ENCODE measurements at places on chromosomes 1 and 21.
A peak's percentile ranks its signal among the peaks of the same experiment; 100 is the strongest.

GRCh38 chr1:110214454-110215404 lies 4.6 kb downstream of the KCNC4 start:
- DNase-seq = peak; percentile 95

DNA sequence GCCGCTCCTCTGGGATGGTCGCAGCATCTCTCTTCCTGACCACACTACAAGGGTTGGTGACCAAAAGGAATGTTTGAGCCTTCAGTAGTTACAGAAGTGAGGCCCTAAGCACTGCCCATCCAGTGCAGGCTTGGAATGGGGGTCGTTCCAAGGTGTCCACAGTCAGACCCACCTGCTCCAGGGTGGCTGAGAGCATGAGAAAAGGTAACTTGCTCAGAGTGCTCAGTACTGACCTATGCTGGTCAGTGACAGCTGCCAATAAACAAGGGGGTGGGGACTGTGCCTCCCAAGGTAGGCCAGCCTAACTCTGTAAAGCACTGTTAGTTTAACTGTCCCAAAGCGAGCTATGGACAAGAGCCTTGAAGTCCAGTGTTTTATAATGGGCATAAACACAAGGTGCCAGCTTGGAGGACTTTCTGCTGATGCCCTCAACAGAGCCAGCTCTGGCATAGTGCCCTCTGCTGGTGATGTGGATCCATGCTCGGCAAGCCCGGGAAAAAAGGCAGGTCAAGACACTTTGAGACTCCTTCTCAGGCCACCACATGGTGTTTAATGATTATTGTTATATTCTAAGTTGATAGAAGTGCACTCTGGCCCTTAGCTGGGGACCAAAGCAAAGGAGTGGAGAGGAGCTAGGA lies 78.1 kb upstream of the DNAH14 start:
- peak; percentile 49 for DNase-seq

DNA sequence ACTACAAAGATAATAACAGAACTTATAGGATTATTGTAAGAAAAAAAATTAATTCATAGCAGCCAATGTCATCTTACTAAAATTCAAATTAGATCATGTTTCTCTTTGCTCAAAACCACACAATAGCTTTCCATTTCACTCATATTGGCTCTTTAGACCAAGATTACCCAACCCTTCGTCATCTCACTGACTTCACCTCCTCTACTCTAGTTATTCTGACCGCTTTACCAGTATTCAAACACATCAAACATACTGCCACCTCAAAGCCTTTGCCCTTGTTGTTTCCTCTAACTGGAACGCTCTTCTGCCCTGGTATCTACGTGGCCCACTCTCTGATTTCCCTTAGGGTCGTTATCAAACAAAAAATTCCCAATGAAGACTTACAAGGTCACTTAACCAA lies 1.7 kb downstream of the ANGPTL3 start:
- no peak for DNase-seq

DNA sequence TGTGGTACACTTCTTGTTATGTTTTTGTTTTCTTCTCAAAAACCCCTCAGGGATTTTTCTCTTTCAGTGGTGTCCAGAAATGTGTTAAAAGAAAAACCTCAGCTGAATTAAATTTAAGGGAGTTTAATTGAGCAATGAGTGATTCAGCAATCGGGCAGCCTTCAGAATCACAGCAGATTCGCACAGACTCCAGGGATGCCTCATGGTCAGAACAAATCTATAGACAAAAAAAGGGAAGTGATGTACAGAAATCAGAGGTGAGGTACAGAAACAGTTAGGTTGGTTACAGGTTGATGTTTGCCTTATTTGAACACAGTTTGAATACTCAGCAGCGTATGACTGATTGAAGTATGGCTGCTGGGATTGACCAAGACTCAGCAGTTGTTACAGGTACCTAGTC lies 86.2 kb downstream of the TLR5 start:
- DNase-seq = no peak

DNA sequence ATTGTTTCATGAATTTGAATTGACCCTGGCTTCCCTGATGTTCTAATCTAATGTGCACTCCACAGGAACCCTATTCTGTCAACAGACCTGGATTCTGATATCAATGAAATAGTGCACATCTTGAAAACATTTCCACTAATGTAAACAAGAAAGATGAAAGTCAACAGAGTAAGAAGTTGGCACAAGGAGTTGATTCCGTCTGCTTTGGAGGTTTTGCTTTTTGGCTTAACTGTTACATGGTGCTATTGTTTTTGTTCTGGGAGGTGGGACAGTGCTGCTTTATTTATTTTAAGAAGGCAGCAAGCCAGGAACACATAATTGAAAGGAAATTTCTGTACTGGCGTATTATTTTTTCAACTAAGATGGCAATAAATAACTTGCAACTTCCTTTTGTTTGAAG lies 73.3 kb downstream of the LEPR start:
- DNase-seq = peak; percentile 96

DNA sequence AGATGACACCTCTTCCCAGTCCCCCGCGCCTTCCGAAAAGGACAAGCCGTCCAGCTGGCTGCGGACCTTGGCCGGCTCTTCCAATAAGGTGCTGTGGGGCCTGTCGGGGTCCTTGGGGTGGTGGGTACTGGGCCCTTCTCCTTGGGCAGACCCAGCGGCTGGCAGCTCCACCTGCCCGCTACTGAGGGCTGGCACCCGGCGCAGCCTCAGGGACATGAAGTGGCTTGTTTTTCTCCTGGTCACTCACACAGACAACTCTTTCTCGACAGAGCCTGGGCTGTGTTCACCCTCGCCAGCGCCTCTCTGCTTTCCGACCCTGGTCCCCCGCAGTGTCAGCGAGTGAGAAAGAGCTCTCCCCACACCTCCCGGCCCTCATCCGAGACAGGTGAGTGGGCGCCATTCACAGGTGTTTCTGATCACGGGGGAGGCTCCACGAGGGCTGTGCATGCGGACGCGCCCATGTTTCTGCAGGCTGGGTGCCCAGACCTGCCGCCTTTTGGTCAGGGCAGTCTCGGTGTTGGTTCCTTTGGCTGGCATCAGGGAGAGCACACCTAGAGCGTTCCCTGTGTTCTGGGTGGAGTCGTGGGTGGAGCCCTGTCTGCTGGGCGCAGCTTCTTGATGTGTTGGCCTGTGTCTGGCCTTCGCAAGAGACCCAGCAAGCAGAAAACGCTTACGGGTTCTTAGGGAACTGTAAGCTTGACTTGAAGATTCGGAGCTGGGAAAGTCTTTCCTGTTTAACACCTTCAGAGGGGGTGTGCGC lies 75.1 kb downstream of the SKI start:
- DNase-seq = peak; percentile 10

- no peak for DNase-seq
Observed at GRCh38 chr1:197486946-197487345, 218.9 kb downstream of the CRB1 start.

DNA sequence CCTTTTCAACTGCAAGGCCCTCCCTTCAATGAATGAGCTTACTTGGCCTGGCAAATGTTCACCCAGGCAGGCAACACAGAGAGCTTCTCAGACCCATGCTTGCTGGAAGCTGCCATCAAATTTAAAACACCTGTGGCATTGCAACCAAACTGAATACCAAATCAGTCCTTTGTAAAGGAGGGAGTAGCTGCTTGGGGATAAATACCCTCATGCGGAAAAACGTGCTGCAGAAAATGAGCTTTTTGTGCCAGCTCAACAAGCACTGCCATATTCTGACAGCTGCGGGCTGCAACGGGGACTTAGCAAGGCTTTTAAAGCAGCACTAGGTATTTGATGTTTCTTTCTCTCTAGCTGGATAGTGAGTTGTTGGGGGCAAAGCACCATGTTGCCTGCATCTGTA lies 119.7 kb downstream of the PLPPR4 start:
- no peak for DNase-seq

DNA sequence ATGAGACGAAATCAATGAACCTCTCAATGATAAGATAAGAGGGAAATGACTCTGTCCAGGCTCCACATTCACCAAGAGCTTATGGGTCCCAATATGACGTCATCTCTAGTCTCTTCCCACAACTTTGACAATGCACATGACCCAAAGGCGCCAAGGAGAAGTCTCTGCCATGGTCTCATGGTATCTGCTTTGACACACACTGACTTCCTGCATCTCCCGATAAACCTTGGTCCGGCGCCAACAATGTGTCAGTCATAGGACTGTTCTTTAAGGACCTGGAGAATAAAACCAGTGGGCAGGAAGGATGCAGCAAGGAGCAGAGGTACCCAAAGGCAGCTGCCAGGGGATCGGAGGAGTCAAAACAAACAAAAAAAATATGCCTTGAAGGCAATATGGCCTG lies 46.9 kb upstream of the TMEM51 start:
- DNase-seq = no peak

DNA sequence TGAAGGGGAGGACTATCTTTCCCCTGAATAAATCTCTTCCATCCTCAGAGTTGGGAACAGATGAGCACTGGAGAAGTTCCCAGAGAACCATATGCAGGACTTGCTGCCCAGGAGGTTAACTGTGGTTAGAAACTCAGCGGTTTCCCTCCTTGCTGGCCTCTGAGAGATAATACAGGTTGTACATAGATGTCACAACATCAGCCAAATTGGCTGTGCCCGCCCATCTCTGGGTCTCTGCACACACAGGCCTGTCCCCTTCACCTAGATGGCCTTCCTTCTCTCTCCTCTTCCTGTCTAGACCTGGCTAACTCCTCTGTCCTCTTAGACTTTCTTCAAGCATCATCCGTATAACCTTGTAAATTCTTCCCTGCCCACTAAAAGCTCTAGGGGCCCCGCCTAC lies 5.7 kb downstream of the RGS5 start:
- no peak for DNase-seq

DNA sequence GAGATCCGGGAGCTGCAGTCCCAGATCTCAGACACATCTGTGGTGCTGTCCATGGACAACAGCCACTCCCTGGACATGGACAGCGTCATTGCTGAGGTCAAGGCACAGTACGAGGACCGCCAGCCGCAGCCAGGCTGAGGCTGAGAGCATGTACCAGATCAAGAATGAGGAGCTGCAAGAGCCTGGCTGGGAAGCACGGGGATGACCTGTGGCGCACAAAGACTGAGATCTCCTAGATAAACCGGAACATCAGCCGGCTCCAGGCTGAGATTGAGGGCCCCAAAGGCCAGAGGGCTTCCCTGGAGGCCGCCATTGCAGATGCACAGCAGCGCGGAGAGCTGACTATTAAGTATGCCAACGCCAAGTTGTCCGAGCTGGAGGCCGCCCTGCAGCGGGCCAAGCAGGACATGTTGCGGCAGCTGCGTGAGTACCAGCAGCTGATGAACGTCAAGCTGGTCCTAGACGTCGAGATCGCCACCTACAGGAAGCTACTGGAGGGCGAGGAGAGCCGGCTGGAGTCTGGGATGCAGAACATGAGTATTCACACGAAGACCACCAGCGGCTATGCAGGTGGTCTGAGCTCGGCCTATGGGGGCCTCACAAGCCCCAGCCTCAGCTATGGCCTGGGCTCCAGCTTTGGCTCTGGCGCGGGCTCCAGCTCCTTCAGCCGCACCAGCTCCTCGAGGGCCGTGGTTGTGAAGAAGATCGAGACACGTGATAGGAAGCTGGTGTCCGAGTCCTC lies 25.5 kb downstream of the ETV3L start:
- DNase-seq = peak; percentile 8

DNA sequence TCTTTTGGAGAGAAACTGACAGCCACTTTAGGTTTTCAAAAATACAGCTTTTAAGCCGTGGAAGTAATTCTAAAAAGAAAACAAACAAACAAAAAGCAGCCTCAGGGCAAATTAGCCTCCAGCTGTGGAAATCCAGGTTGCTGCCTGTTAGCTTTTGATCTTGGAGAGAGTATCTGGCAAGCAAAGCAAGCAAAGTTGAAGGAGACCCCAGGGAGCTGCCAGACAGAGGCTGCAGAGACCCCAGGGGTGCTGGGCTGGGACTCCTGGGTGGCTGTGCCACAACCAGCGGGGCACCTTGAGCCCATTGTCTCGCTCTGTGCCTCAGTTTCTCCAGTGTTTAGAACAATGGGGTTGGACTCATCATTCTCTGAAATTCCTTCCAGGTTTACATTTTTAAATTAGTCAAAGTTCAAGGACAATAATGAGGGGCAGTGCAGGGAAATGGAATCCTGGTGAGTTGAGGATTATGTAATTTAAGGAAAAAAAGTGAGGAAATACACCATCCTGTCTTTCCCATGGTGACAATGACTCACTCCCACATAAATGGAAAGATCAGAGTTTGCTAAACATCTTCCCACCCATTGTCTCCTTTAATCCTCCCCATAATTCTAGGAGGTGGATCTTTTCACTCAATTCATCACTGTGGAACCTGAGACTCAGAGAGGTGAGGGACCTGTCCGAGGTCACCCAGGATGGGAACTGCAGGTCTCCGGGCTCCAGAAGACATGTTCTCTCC lies 480.5 kb downstream of the MATN1 start:
- no peak for DNase-seq

- DNase-seq = no peak
Observed at GRCh38 chr1:101410048-101410878, 173.4 kb downstream of the S1PR1 start.

- DNase-seq = no peak
Observed at GRCh38 chr1:185155600-185156287, 1.0 kb downstream of the TRMT1L start.

DNA sequence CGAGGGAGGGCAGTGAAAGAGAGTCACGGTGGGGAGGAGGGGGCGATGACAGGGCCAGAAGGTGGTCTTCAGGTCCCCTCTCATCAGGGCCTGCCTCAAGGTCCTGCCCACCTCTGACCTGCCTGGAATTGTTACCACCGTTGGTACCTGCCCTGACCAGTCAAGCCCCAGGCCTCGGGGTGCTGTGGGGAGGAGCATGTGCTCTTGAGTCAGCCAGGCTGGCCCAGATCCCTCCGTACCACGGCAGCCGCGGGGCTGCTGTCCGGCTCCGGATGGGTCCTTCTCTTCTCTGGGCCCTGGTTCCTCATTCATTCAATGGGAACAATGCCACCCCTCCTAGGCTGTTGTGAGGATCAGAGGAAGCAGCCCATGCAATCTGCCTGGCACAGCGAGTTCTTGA lies 22.0 kb downstream of the SERINC2 start:
- no peak for DNase-seq

DNA sequence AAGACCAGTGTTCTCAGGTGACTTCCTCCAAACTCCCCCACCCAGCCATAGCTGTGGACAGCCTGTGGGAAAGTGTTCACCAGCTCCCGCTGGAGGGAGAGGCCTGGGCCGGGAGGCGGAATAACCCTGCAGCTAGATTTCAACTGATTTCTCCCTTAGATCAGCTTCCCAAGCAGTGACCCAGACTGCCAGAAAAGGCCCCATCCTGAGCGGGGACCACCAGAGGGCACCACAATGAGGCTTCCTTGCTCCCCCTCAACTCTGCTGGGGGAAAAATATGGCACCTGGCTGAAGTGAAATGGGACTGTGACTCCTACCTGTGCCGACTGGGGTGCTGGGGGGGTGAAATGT lies 50.8 kb downstream of the RHBG start:
- DNase-seq = no peak

DNA sequence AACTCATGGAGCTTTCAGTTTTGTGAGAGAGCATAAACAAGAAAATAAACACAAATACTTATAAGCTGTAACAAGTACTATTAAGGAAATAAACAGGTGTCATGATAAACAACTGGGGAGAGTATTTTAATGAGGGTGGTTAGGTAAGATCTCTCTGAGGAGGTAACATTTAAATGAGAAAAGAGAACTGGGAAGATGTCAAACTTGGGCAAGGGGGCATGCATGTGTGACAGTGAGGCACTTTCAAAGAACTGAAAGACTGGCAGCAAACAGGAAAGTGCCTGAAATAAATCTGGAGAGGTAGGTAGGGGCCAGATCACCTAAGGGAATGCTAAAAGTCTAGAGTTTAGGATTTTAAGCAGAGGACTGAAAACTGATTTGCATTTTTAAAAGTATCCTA lies 37.8 kb downstream of the NSL1 start:
- no peak for DNase-seq

GRCh38 chr1:166906647-166907046 lies 30.6 kb upstream of the TADA1 start:
- no peak for DNase-seq

Data from LNCaP clone FGC (cell line).